HepG2 (cell line): ENCODE measurements at places on chromosomes 7 and 10. TPM values are rescaled to one million over a fixed set of nuclear protein-coding genes. Genes with fewer than 3 reads are reported as not detected.

GRCh38 chr10:36278176-36278575, 636.1 kb upstream of the FZD8 start:
- no peaks in the 10 kb centered on the region for H3K4me1 ChIP-seq
- H3K27ac ChIP-seq, result no peak overlapping the region
- no peaks in the 10 kb centered on the region for H3K27me3 ChIP-seq
- H3K4me3 ChIP-seq, result no peak overlapping the region
- H3K36me3 ChIP-seq, result no peaks in the 10 kb centered on the region
- DNase-seq, result no peak

DNA sequence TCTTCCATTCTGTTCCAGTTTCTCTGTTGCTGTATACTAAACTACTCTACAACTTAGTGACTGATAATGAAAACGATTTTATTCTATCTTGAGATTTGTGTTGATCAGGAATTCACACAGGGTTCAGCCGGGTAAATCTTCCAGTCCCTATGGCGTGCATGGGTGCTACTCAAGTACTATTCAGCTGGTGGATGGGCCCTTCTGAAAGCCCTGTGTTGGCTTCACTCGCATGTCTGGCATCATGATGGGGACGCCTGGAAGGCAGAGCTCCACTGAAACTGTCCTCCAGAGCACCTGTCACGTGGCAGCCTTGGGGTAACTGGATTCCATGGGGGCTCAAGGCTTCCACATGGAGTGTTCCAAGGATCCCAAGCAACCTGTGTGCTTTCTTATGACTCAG, 86.0 kb upstream of the ZMIZ1 start:
- H3K4me1 ChIP-seq, result peaks cover 50% of the 10 kb centered on the region
- no peaks in the 10 kb centered on the region for H3K36me3 ChIP-seq
- H3K27me3 ChIP-seq, result peaks cover 4% of the 10 kb centered on the region; the same call in 1 of the 2 replicates
- DNase-seq, result no peak
- H3K4me3 ChIP-seq, result no peak overlapping the region
- H3K27ac ChIP-seq, result no peak overlapping the region

- no peak overlapping the region for H3K27ac ChIP-seq
- no peak overlapping the region for H3K4me3 ChIP-seq
- H3K4me1 ChIP-seq, result no peaks in the 10 kb centered on the region
- no peak for DNase-seq
- no peaks in the 10 kb centered on the region for H3K36me3 ChIP-seq
- H3K27me3 ChIP-seq, result no peaks in the 10 kb centered on the region
These were observed 158.3 kb downstream of the PLXDC2 start for GRCh38 chr10:19974554-19974953.

- H3K36me3 ChIP-seq, result no peaks in the 10 kb centered on the region
- H3K4me1 ChIP-seq, result no peaks in the 10 kb centered on the region
- no peak overlapping the region for H3K27ac ChIP-seq
- no peak for DNase-seq
- no peak overlapping the region for H3K4me3 ChIP-seq
- H3K27me3 ChIP-seq, result peaks cover 6% of the 10 kb centered on the region; the same call in 1 of the 3 replicates
These were observed 99.8 kb downstream of the JCAD start for GRCh38 chr10:29959586-29959985.

DNA sequence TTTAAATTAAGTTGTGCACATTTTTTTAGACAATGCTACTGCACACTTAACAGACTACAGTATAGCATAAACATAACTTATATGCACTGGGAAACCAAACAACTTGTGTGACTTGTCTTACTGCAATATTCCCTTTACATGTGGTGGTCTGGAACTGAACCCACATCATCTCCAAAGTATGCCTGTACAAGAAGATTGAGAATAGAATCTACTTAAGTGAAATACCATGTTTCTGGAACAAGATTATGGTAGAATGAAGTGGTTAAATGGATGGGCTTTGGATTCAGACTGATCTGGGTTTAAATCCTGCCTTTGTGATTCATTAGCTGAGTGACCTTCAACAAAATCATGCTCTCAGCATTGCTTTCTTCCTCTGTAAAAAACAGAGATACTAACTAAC, 30.7 kb downstream of the CUL2 start:
- H3K27me3 ChIP-seq, result no peaks in the 10 kb centered on the region
- no peak overlapping the region for H3K27ac ChIP-seq
- peaks cover 9% of the 10 kb centered on the region for H3K36me3 ChIP-seq
- no peak overlapping the region for H3K4me3 ChIP-seq

- H3K36me3 ChIP-seq, result no peaks in the 10 kb centered on the region
- H3K4me1 ChIP-seq, result peaks cover 7% of the 10 kb centered on the region; the same call in 1 of the 2 replicates
- H3K27me3 ChIP-seq, result no peaks in the 10 kb centered on the region; the same call in 2 of the 3 replicates
These were observed 301.6 kb downstream of the SNX13 start for GRCh38 chr7:17638727-17639126.

AS3MT gene
- 17.4 and 27.3 TPM in 2 replicates for total RNA-seq

CPA4 gene
- 0.17 and 0.22 TPM in 2 replicates for total RNA-seq

RBM28 gene
- 49.0 and 61.2 TPM in 2 replicates for total RNA-seq

ZC3HAV1 gene
- total RNA-seq, result 23.7 and 33.5 TPM in 2 replicates

MYO3A gene
- not detected in 2 replicates for total RNA-seq

OPN1SW gene
- not detected in 2 replicates for total RNA-seq

MACROH2A2 gene
- 41.6 and 43.1 TPM in 2 replicates for total RNA-seq

CYP26C1 gene
- total RNA-seq, result 0.02 TPM in 1 of 2 replicates, not detected in the other

C7orf57 gene
- not detected in 2 replicates for total RNA-seq

ZNF789 gene
- total RNA-seq, result 15.3 and 19.8 TPM in 2 replicates
